ENCODE measurements at places on chromosomes 13 and 19. TPM values are rescaled to one million over a fixed set of nuclear protein-coding genes. Genes with fewer than 3 reads are reported as not detected.

Gene KLF1
- not detected for total RNA-seq

DNA sequence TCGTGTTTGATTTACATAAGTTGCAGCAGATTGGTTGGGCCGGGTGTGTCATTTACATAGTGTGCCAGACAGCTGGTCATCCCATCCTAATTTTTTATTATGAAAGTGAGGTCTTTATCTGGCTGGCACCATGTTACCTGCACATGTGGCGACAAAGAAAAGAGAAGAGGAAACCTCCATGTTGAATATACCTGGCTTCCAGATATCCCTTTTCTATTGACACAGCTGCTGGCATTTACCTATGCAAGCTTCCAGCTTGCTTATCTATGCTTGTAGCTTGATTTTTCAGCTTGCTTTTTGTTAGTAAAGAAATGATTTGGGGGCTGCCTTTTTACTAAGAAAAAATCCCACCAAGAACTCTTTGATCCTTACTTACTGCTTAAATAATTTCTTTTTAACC lies 681.3 kb upstream of the SLITRK1 start:
- H3K4me3 ChIP-seq, result no peak overlapping the region
- H3K4me1 ChIP-seq, result no peaks in the 10 kb centered on the region
- H3K27me3 ChIP-seq, result no peaks in the 10 kb centered on the region
- H3K27ac ChIP-seq, result no peak overlapping the region

DNA sequence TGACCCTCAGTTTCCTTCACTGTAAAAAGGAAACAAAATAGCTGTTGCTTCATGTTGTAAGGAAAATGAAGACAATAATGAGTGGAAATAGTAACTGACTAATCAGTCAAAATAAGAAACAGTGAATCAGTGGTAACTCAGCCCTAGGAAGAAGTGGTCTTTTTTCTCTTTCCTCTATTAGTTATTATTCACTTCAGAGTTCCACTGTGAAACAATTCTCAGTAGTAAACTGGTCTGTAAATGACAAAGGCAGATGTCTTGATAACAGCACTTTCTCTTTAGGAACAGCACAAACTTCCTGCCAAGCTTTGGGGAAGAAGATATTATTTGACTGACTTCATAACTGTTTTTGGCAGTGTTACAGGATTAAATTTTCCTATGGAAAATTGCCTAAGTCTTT lies 600.5 kb upstream of the KLHL1 start:
- H3K27ac ChIP-seq, result no peak overlapping the region
- H3K27me3 ChIP-seq, result no peaks in the 10 kb centered on the region
- no peaks in the 10 kb centered on the region for H3K36me3 ChIP-seq
- no peaks in the 10 kb centered on the region for H3K4me1 ChIP-seq
- no peak for DNase-seq

GRCh38 chr19:17020385-17020784 lies 6.2 kb downstream of the CPAMD8 start:
- peaks cover 19% of the 10 kb centered on the region for H3K4me1 ChIP-seq
- no peaks in the 10 kb centered on the region for H3K36me3 ChIP-seq
- H3K4me3 ChIP-seq, result no peak overlapping the region
- peaks cover 7% of the 10 kb centered on the region for H3K27me3 ChIP-seq
- peak overlapping the region; percentile 55 for H3K27ac ChIP-seq

DNA sequence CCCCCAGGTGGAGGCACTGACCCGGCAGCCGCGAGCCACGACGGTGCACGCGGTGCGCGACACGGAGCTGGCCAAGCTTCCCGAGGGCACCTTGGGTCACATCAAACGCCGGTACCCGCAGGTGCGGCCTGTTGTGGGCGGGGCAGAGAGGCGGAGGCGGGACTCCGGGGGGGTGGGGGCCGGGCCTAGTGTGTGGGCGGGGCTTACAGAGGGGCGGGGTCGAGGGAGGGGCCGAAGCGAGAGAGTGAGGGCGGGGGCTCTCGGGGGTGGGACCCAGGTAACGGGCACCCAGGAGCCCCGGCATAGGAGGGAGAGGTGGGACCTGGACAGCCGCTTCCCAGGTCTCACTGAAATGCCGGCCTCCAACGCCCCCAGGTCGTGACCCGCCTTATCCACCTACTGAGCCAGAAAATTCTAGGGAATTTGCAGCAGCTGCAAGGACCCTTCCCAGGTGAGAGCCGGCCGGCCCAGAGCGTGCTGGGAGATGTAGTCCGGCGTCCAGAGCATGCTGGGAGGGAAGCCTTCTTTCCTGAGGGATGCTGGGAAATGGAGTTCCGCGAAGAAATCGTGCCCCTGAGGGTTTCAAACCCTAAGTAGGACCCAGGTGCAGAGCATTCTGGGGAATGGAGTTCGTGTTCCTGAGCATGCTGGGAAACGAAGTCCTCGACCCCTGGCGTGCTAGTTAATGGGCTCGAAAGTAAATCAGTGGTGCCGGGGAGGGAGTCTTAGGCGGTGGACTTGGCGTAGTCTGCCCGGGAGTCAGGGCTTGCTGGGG lies 15.7 kb downstream of the PNPLA6 start:
- H3K36me3 ChIP-seq, result peaks cover 52% of the 10 kb centered on the region
- no peaks in the 10 kb centered on the region for H3K27me3 ChIP-seq
- no peaks in the 10 kb centered on the region for H3K4me1 ChIP-seq
- peak; percentile 92 for DNase-seq
- no peak overlapping the region for H3K4me3 ChIP-seq

DNA sequence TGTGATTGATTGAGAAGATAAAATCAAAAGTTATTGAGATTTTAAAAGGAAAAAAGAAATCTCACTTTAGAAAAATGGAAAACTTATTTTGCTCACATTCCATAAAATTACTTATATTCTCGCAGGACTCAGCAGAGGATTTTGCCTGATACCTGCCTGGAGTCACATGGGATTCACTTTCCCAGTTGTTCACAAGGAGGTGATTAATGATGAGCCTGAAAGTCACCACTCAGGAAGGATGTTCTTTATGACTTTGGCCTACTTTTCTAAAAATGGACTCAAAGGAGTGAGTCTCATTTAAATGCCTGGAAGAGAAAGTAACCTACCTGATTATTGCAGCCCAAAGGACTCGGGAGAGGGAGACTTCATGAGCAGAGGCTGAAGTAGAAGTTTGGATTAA lies 34.5 kb upstream of the FAM216B start:
- H3K4me1 ChIP-seq, result no peaks in the 10 kb centered on the region
- no peak overlapping the region for H3K27ac ChIP-seq
- no peak for DNase-seq
- H3K27me3 ChIP-seq, result no peaks in the 10 kb centered on the region

DNA sequence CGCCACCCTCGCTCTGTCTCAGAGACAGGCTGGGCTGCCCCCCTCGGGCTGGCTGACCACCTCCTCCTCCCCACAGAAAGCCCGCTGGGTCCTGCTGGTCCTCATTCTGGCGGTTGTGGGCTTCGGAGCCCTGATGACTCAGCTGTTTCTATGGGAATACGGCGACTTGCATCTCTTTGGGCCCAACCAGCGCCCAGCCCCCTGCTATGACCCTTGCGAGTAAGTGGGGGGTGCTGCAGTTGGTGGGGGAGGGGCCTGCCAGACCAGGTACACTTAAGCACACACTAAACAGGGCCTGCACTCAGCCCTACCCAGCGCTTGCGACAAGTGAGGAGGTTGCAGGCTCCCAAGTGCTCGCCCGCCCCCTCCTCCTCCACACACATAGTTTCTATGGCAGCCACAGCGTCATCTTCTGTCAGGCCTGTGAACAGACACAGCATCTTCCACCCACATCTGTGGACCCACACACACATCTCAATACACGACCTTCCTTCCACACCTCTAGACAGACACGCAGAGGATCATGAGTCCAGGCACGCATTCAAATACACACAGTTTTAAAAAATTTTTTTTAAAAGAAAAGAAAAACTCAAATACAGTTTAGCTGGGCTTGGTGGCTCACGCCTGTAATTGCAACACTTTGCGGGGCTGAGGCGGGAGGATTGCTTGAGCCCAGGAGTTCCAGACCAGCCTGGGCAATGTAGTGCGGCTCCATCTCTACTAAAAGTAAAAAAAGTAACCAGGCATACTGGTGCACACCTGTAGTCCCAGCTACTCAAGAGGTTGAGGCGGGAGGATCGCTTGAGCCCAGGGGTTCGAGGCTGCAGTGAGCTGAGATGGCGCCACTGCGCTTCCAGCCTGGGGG lies 18.4 kb downstream of the PLD3 start:
- peak overlapping the region; percentile 47 for H3K4me3 ChIP-seq
- no peaks in the 10 kb centered on the region for H3K27me3 ChIP-seq
- H3K36me3 ChIP-seq, result peaks cover 50% of the 10 kb centered on the region
